ENCODE measurements at places on chromosomes 3 and 15.

DNA sequence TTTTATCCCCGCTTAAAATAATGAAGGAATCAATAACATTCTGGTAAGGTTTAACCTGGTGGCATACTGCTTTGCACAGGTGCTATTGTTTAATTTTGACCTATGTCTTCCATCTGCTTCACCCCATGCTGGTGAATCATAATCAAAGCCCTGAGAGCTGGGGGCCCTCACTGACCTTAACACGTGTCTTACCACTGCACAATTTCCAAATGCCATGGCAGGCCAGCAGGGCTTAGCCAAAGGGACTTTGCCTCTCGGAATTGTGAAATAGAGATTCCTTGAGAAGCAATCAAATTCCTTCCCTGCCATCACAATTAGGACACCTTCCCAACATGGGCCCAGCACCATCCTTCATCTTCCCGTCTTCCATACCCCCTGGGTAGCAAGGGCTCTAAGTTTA, 242.6 kb upstream of the THBS1 start:
- DNase-seq, result no peak

GRCh38 chr3:14921811-14922705, 25.3 kb upstream of the NR2C2 start:
- DNase-seq, result no peak

GRCh38 chr3:72629191-72629631, 219.0 kb downstream of the SHQ1 start:
- no peak for DNase-seq

- no peak for DNase-seq
These were observed 8.7 kb downstream of the ZBTB47 start for GRCh38 chr3:42662037-42662812.

GRCh38 chr3:80238152-80238551, 470.4 kb upstream of the ROBO1 start:
- no peak for DNase-seq

DNA sequence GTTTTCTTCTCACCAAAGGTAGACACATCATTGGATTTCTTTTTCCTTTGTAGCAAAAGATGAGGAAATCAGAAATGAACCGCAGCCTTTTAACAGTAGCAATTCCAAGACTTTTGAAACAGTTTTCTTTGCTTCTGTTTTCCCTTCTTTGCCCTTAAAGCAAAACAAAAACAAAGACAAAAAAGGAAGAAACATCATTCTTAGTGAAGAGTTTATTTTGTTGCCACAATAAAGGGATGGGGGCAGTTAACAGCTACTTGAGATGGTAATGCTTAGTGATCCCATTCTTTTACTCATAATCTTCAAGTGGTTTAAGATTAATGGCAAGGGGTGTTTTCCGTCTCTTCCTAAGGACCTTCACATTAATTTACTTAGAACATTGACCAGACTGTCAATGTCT, 218.8 kb downstream of the MEIS2 start:
- no peak for DNase-seq

DNA sequence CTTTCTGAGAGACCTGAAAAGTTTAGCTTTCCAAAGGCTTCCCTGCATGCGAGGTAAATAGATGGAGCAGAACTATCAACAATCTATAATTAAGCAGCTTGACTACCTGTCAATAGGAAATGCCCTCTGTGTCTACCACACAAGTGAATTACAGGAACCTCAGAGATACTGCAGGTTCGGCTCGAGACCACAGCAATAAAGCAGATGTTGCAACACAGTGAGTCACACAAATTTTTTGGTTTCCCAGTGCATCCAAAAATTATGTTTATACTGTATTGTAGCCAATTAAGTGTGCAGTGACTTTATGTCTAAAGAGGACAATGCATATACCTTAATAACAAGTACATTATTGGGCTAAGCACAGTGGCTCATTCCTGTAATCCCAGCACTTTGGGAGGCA, 252.0 kb downstream of the UBE2E2 start:
- DNase-seq, result no peak

GRCh38 chr3:12495749-12496452, 11.6 kb downstream of the TSEN2 start:
- DNase-seq, result no peak

DNA sequence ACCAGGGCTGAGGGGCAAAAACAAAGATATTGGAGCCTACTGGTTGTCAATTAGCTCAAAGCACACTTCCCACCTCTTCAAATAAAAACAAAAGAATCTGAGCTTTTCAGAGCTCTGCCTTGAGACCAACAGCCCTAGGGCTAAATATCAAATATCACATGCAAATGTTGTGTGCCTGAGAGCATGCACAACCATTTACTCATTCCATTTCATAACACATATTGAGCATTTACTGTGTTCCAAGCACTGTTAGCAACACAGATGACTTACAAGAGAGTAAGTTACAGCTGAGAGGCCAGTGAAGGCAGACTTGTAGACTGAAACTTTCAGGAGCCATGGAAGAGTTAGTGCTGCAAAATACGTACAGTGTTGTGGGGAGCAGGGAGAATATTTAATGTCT, 222.4 kb downstream of the CPNE4 start:
- no peak for DNase-seq

DNA sequence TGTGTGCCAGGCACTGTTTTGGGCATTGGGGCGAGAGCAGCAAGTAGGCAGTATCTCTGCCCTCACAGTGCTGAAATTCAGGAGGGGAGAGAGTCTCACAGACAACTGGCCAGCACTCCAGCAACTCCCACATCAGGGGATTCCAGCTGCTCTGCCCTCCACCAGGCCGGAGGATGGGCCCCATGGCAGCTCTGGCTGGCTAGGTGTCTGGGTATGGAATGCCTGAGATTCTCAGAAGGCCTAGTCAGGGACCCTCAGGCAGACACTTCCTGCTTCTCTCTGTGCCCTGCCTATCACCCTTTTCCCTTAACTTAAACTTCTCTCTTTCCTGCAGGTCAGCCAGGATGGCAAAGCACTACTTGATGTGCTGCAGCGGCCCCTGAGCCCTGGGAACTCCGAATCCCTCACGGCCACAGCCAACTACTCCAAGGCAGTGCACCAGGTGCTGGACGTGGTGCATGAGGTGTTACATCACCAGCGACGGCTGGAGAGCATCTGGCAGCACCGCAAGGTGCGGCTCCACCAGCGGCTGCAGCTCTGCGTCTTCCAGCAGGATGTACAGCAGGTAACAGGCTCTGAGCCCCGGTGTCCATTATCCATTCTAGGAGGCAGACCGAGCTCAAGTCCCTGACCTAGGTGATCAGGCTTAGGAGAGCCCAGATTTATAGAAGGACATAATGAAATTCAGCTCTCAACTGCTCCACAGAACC, 342.2 kb upstream of the ROPN1 start:
- no peak for DNase-seq

DNA sequence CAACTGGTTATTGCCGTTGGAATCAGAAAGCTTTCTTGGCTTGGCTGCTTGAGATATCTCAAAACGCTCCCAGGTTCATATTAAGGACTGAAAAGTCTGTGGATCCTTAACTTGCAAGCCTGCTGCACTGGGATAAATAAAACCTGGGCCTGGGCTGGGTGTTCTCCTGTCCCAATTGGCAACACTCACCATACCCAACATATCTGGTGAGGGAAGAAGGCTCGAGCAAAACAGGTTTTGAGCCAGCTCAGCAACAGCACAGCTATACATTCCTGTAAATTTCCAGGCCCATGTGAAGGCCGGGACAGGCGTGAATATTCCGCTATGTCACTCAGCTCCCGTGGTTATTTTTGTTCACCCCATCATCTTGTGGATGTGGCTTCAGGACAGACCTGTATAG, 169.0 kb upstream of the BCL6 start:
- no peak for DNase-seq

- DNase-seq, result no peak
These were observed 2.2 kb downstream of the POLG start for GRCh38 chr15:89332446-89332845.

DNA sequence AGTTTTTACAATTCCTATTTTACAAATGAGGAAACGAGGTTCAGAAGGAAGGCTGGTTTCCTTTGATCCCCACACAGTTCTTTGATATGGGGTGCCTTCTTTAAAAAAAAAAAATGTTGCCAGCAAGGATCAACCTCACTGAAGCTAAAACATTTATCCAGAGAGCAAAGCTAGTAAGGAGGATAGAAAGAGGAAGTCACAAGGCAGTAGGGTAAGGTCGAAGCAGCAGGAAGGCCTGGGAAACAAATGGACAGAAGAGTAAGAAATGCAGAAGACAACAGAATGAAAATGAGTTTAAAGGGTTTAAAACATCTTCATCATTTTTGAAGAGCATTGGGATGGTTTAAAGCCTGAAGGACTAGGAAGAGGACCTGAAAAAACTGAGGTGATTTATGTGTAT, 30.6 kb upstream of the CP start:
- no peak for DNase-seq

GRCh38 chr15:85579957-85580694, 199.7 kb downstream of the AKAP13 start:
- DNase-seq, result no peak

DNA sequence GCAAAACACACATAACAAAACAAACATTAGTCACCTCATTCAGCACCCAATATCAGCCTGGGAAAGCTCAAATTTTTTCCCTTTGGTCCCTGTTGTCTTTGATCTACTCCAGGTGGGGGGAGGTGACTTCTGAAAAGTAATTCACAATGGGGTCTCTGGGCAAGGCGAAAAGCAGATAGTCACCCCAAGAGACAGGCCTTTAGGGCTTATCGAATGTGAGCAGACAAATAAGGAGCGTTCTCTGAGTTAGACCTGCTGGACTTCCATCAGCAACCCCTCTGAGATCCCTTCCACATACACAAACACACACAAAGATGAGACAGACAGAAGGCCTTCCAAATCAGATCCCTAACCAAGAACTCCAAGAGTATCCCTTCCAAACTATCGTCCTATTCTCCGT, 171.0 kb upstream of the SMAD3 start:
- no peak for DNase-seq

DNA sequence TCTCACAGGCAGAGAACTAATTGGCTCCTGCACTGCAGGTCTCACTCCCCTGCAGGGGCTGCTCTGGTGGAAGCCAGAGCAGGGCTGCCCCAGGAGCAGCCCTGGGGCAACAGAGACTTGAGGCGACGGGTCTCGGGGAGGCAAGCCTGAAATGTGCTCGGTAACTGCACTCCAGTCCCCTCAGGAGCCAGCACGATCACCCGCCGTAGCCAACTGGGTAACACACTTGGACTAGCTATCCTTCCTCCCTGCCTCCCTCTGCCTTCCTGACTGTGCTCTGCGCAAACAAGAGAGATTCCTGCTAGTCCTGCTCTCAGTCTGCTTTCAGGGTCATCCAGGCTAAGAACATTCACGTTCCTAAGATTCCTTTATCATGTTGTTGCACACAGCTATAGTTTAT, 140.7 kb upstream of the NSMCE3 start:
- DNase-seq, result no peak

DNA sequence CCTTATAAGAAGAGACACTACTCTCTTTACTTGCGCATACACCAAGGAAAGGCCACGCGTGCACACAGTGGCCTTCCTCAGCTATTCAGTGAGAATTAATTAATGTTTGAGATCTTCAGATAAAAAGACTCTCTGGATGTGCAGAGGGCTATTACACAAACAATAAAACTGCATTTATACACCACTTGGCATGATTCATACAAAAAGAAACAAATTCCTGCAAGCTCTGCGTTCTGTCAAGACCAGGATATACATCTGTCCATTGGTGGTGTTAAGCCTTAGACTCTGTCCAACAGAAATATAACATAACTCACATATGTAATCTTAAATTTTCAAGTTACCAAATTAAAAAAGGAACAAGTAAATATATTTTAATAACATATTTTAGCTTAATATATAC, 55.2 kb upstream of the TSC22D2 start:
- DNase-seq, result no peak

- DNase-seq, result peak; percentile 36
These were observed 144.4 kb downstream of the DNAJB8 start for GRCh38 chr3:128322030-128323022.

GRCh38 chr15:26382444-26383072, 390.3 kb downstream of the GABRB3 start:
- no peak for DNase-seq

- no peak for DNase-seq
These were observed 162.1 kb upstream of the BHLHE40 start for GRCh38 chr3:4817128-4817527.

DNA sequence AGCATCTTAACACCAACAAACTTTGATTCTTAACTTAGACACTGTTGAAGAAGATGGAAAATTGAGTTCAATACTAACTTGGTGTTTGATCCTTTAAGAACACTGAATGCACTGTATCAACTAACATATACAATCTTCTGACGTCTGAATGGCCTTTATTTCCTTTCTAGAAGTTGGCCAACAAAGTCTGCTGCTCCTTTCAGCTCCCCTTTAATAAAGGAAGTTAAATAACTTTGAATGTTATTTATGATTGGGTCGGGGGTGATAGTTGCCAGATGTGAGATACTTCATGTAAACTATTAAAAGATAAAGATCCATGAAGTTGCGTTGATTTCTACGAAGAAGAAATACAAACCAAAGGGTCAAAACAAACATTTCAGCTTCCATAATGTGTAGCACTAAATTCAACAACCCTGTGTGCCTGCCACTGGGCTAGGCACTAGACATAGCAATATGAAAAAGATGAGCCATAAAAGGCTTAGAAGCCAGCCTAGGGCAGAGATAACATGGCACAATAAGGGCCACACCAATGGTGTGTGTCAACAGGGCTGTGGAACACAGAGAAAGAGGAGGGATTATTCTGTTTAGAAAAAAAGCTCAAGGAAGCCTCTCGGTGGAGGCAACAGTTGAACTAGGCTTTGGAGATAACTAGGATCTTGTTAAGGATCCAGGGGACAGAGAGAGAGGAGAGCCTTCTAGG, 337.8 kb downstream of the MECOM start:
- no peak for DNase-seq

- no peak for DNase-seq
These were observed 38.6 kb upstream of the HES1 start for GRCh38 chr3:194097141-194097882.

DNA sequence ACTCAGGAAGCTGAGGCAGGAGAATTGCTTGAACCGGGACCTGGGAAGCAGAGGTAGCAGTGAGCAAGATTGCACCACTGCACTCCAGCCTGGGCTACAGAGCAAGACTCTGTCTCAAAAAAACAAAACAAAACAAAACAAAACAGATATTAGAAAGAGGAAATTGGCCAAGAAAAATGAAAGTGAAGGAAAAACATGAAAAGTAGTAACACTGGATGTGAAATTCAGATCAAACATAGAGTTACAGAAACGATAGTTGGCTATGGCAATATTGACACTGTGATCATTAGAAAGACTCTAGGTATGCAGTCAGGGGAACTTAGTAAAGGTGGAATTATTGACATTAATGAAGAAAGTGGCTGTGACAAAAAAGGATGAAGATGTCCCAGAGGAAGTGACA, 13.2 kb upstream of the TIPARP start:
- no peak for DNase-seq

GRCh38 chr3:194140520-194141414, 4.8 kb downstream of the HES1 start:
- DNase-seq, result peak; percentile 18
